ENCODE measurements at places on chromosomes 5 and 9. TPM values are rescaled to one million over a fixed set of nuclear protein-coding genes. Genes with fewer than 3 reads are reported as not detected.

- no peaks in the 10 kb centered on the region for H3K36me3 ChIP-seq
- no peak overlapping the region for H3K27ac ChIP-seq
- DNase-seq = no peak
- no peak overlapping the region for H3K4me3 ChIP-seq
- no peaks in the 10 kb centered on the region for H3K4me1 ChIP-seq
Observed at GRCh38 chr5:142246-142810, 49.0 kb upstream of the LRRC14B start.

DNA sequence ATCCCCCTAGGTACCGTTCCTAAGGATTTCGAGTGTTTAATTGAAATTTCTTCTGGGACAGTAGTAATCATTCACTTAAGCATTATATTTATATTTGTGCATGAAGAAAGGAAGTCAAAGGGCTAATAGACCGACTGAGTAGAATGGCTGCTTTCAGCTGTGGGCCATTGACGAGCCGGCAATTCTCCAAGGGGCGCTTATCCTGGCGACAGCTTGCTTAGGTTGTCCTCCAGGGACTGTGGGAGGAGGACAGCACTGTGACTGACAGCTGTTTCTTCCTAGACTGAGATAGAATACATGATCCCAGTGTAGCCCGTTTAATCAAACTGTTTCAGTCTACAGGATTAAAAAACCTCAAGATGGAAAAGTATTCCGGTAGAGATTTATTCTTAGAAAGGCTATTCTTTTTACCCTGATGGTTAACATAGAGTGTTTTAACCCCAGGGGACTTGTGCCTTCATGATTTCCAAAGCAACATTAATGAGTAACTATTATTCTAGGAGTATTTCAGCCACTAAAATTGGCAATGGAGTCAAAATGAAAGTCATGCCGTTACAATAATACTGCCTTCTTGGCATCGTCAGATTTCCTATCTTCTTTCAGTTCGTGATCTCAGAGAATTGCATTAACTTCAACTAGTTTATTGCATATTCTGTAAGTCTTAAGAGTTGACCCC is 943.1 kb upstream of the WWC1 start:
- H3K27ac ChIP-seq = no peak overlapping the region
- H3K36me3 ChIP-seq = no peaks in the 10 kb centered on the region
- no peak for DNase-seq

- no peak overlapping the region for H3K27ac ChIP-seq
- no peak overlapping the region for H3K4me3 ChIP-seq
- H3K36me3 ChIP-seq = peaks cover 54% of the 10 kb centered on the region
- no peaks in the 10 kb centered on the region for H3K27me3 ChIP-seq
- no peak for DNase-seq
- H3K4me1 ChIP-seq = no peaks in the 10 kb centered on the region
Observed at GRCh38 chr5:1332461-1333001, 12.4 kb downstream of the CLPTM1L start.

DNA sequence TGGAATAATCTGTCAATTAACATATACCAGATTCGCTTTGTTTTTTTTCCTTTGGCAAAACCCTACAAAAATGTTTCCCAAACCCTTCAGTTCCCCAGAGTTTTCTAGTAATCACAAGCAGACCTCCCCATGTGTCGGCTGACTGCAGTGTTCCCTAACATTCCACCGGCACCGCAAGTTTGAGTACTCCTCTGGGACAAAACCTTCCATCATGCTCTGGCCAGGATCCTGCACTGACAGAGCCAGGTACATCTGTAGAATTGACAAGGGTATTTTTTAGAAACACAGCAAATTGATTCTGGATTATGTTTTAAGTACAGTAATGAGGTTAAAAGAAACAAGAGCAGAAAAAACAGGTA is 174.7 kb downstream of the GAS1 start:
- no peaks in the 10 kb centered on the region for H3K27me3 ChIP-seq
- H3K4me3 ChIP-seq = no peak overlapping the region
- no peak for DNase-seq
- no peak overlapping the region for H3K27ac ChIP-seq
- H3K4me1 ChIP-seq = no peaks in the 10 kb centered on the region
- no peaks in the 10 kb centered on the region for H3K36me3 ChIP-seq

GRCh38 chr5:154421868-154422267 is 23.9 kb upstream of the SAP30L start:
- peaks cover 4% of the 10 kb centered on the region for H3K36me3 ChIP-seq
- no peak for DNase-seq
- no peaks in the 10 kb centered on the region for H3K27me3 ChIP-seq
- no peak overlapping the region for H3K27ac ChIP-seq
- no peaks in the 10 kb centered on the region for H3K4me1 ChIP-seq
- H3K4me3 ChIP-seq = no peak overlapping the region

GRCh38 chr9:34417734-34418133 is 40.6 kb downstream of the FAM219A start:
- H3K27me3 ChIP-seq = no peaks in the 10 kb centered on the region
- no peak overlapping the region for H3K27ac ChIP-seq
- H3K4me1 ChIP-seq = no peaks in the 10 kb centered on the region
- no peak overlapping the region for H3K4me3 ChIP-seq

DNA sequence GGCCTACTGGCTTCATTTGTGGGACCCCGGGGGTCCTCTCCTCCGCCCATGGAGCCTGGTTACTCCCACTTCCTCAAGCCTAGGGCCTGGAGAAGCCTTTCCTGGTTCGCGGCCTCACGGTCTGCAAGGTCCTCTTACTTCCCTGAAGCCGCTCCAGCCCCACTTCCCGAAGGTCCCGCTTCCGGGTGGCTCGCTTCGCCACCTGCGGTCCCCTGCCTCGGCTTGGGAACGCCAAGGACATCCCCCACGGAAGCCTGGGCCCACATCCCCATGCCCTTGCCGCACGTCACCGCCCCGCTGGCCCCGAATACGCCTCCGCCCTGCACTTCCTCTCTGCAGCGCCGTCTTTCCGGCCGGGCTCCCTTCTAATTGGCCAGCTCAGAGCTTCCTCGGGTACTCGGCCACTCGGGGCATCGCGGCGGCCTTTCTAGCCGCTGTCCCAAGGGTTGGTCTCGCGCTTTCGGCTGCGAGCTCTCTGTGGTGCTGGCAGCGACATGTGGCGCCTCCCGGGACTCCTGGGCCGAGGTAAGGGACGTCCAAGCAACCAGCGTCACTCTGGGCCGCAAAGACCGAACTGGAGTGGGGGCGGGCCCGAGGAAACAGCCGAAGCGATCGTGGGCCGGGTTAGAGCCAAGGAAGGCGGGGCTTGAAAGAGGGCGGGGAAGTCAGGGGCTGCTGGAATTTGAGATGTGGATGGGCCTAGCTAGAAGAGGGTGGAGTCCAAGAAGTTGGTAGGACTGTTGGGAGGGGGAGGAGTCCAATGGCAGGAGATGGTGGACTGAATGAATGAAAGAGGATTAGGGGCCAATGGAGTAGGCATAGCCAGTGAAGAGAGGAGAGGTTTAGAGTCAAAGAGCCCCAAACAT is at the start of gene DELE1:
Gene DELE1 (plus strand): TSS at position 424 of the 866 bp plus-strand sequence. CDS start 71 bp downstream, at position 495.
- H3K4me3 ChIP-seq = peak within 1 kb of the TSS; percentile 83
- H3K36me3 ChIP-seq = peaks cover 24% of the 10 kb centered on the region
- no peaks in the 10 kb centered on the region for H3K27me3 ChIP-seq
- H3K4me1 ChIP-seq = peaks cover 9% of the 10 kb centered on the region
- H3K27ac ChIP-seq = peak within 1 kb of the TSS; percentile 96
- peak; percentile 86 for DNase-seq

The SLC6A19 gene
- not detected for total RNA-seq

The CD180 gene
- total RNA-seq = 0.81 TPM

The HSPA4 gene
- total RNA-seq = 55.3 TPM

The MYORG gene
- 7.4 TPM for total RNA-seq
